Liver (tissue), 10 donors: ENCODE measurements at places on chromosomes 1 and 21.

- no peak for DNase-seq
These were observed 37.7 kb downstream of the RNF220 start for GRCh38 chr1:44442791-44443190.

- DNase-seq = no peak
These were observed 298.3 kb downstream of the GPATCH2 start for GRCh38 chr1:217332431-217333065.

DNA sequence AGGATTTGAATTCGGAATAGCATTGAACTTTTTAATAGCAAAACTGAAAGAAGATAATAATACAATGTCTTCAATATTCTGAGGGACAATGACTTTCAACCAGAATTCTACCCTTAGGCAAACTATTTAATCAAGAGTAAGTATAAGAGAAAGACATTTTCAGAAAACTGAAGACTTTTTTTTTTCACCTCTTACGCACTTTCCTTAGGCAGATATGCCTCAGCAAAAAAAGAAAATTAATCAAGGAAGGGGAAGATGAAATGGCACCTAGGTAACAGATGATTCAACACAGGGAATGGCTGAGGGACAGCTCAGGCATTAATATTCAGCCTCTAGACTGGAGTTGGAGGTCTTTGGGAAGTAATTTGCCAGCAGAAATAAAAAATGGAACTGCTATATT is 184.9 kb downstream of the URB2 start:
- DNase-seq = no peak

DNA sequence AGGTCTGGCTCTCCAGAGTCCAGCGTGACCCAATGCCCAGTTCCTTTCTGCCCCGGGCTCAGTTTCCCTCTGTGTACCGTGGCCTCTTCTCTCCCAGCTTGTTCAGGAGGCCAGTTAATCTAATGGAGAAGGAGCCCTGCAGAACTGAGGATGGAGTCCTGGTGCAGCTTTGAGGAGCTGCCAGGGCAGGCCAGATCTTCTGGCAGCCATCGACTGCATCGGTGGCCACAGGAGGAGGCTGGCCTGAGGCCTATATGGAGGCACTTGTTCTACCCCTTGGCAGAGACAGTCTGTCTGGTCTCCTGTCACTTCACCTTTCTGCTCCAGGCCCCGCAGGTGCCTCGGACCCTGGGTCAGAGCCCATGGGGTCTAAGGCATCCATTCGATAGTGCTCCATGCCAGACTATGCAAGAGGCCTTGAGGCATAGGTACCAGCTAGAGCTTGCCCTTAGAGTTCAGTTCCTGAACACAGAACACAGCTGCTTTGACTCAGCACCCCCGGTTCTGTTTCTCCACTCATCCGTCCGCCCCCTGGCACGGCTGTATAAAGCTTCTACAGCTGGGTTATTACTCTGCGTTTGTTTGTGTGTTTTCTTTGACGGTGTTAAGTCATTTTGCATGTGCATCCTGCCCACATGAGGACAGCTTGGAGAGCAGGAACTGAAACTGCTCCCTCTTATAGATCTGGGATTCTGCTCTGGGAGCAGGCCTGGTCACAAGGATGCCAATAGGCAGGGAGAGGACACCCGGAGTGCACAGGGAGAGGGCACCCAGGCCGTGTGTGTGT is 18.5 kb upstream of the LRRN2 start:
- DNase-seq = no peak

DNA sequence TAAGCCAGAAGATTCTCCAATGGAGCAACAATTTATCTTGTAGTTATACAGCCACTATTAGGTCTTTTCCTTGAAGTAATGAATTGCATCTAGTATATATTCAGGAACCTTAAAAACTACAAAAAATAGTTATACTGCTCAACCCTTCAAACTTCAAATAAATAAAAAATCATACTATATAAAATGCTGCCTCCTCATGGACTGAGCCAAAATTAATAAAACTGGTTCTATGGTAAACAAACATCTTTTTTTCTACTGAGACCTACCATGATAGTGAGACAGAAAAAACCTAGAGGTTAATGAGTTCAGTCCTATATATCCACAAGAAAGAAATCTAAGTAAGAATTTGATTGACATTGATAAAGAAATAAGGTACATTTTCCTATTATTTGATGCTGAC is 67.7 kb downstream of the GPATCH2 start:
- no peak for DNase-seq

DNA sequence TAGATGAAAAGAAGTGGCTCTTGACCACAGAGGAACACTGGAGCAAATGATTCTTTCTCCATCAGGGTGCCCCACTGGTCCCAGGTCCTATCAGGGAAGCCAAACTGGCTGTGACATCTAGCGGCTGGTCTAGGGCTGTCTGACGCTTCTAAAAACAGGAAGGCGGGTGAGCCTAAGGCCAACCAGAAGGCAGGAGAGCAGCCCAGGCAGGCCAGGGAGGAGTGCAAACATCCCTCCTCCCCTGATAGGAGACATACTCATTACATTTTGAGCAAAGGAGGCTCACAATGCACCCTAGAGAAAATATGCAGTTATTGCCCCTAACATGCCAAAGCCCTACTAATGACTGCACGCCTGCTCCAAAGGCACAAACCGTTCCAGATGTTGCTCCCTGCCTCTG is 10.4 kb upstream of the FOXE3 start:
- no peak for DNase-seq

DNA sequence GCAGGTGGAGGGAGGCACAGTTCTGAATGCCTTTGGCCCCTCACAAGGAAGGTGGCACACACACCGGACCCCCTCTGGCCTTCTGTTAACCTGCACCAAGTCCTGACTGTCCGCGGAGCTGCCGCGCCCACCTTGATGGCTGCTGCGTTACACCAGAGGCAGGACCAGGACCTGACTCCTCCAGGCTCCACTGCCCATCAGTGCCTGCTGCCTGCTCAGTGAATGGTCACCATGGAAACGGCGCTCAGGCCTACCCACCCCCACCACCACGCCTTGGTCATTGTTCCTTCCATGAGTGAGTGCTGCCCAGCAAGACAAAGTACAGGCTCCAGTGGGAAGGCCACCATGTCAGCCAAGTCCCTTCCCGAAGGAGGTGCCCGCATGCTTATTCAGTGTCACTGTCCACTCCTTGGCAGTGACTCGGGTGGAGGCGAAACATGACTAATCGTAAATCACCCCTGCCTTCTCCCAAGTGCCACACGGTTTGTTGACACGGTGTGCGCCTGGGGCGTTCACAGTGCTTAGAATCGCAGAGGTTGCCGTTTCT is 57.3 kb downstream of the SLC37A1 start:
- no peak for DNase-seq

GRCh38 chr1:208004851-208005250 is 93.9 kb upstream of the CD34 start:
- DNase-seq = no peak

GRCh38 chr1:185532856-185533255 is 201.3 kb upstream of the HMCN1 start:
- DNase-seq = no peak

GRCh38 chr1:55300975-55301374 is 85.8 kb upstream of the USP24 start:
- DNase-seq = no peak

- DNase-seq = no peak
These were observed 917 bp downstream of the STX12 start for GRCh38 chr1:27773826-27774445.

- DNase-seq = no peak
These were observed 38.5 kb upstream of the AK4 start for GRCh38 chr1:65109487-65109886.

- no peak for DNase-seq
These were observed 284.5 kb upstream of the ADGRL4 start for GRCh38 chr1:79290927-79291474.

DNA sequence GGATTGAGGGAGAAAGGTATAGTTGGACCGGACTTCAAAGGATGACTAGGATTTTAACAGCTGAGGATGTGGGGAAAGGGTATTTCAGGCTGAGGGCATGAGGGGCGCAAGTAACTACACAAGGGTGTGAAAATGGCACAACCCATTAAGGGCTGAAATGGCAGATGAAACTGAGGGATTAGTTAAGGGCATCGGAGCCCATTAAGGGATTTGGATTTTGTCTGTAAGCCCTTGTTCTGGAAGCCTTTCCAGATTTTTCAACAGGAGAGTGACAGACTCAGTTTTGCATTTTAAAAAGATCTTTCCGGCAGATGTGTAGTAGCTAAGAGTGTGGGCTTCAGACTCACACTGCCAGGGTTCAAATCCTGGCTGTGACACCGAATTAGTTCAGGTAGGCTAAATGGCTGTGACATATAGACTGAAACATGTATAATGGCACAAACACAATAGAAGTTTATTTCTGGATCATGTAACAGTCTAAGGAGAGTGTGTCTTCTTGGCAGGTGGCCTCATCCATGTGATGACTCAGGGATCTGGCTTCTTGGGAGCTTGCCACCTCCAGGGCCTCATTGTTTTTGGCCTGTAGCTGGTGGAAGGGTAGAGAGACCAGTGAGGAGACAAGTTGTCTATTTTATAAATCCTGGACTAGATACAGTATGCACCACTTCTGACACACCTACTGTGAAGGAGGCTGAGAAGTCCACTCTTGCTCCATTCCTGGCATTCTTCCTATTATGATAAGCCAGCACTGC is 49.6 kb downstream of the UBE2T start:
- no peak for DNase-seq

DNA sequence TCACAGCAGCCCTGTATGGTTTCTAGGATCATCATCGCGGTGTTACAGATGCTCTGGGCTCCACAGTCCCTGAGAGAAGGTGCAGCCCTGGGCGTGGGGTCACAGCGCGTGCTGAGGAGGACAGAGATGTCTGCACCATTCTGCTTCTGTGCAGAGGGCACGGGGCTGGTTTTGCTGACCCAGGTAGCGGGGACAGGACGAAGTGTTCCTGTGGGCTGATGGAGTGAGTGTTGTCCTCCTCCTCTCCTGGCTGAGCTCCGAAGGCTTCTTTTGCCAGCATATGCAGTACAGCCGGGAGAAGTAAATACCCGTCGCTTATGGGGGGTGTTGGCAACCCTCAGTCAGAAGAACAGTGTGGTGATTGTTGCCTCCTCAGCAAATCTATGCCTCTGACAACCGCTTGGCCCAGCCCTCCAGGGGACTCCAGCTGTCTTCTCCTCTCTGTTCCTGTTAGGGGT is 101.5 kb downstream of the DDX20 start:
- DNase-seq = no peak

- DNase-seq = no peak
These were observed 5.8 kb upstream of the CCDC27 start for GRCh38 chr1:3746389-3746829.

DNA sequence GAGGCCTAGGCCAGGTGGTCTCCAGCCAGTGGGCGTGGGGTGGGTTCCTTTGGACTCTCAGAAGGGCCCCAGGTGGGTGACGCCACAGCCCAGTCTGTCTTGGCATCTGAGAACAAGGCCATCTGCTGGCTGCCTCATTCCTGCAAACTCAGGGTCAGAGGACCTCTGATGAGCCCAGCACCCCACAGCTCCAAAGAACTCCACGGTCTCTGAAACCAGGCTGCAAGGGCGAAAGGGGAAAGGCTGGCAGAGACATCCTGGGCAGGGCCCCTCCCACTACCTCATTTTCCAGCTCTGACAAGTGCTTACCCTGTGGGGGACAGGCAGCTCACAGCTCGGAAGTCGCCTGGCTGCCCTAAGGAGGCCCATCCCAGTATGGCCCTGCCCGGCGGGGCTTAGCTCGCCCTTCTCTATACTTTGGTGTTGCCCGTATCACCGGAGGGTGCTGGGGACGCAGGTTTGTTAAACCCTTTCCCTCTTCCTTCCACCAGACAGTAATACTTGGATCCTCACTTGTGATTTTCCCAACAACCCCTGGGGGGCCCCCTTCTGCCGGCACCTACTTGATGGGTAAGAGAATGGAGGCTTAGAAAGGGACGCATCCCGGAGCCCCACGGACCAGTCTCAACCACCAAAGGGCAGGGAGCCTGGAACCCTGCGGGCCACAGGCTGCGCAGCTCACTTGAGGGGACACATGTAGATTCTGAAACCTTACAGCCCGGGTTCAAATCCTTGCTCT is 10.9 kb upstream of the EDN2 start:
- DNase-seq = no peak

GRCh38 chr1:60759291-60759690 is 323.1 kb upstream of the NFIA start:
- DNase-seq = no peak

DNA sequence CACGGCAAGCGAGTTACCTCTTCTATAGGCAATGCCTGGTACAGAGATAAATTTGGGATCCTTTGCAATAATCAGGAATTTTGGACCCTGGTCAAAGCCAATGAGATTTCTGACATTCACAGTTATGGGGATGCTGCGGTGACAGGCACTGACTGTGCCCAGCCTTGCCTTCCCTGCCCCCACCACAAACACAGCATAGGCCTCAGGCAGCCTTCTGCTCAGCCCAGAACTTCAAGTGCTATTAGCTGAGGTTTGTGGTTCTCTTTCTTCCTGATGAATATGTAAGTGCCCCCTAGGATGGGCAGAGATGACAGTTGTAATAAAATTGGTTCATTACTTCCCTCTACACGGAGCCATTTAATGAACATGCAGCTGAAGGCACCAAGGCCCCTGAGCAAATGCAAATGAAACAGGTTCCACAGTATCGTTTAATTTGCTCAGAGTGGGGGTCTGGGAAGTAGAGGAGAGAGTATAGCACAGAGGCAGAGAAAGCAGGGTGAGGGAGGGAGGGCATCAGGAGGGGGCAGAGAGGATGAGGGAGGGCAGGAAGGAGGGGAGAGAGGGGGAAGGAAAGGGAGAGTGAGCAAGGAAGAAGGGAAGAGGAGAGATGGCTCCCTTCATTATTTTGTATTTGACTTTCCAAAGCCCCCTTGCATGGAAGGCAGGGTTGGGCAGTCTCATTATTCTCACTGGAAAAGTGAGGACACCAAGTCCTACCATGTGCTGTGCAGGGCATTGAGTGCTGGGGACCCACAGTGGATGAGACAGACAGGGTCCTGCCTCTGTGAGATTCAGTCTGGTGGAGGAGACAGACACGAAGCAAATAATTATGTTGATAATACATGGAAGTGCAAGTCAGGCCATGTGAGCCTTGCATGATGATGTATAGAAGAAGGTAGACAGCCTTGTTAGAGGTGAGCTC is 513.0 kb downstream of the PTPRU start:
- DNase-seq = no peak

DNA sequence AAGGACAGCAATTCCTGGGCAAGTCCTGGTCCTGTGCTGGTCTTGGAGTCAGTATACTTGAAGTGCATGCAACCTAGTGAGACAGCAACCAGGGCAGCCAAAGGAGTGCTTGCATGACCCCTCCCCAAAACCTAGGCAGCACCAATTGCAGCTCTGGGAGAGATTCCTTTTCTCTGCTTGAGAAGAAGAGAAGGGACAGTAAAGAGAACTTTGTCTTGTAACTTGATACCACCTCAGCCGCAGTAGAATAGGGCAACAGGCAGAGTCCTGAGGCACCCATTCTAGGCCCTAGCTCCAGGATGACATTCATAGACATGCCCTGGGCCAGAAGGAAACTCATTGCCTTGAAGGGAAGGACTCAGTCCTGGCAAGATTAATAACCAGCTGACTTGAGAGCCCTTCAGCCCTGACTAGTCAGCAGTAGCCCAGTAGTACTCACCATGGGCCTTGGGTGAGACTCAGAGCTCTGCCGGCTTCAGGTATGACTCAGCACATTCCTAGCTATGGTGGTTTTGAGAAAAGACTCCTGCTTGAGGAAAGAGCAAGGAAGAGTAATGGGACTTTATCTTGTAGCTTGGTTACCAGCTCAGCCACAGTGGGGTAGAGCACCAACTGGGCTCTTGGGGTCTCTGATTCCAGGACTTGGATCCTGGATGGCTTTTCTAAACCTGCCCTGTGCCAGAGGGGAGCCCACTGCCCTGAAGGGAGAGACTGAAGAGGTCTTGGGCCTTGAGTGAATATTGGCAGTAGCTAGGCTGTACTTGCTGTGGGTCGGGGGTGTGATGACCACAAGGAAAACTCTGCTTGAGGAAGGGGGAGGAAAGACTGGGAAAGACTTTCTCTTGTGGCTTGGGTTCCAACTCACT is 51.7 kb upstream of the ACADM start:
- no peak for DNase-seq
